ENCODE measurements at places on chromosomes 7 and 10.
A peak's percentile ranks its signal among the peaks of the same experiment; 100 is the strongest.

DNA sequence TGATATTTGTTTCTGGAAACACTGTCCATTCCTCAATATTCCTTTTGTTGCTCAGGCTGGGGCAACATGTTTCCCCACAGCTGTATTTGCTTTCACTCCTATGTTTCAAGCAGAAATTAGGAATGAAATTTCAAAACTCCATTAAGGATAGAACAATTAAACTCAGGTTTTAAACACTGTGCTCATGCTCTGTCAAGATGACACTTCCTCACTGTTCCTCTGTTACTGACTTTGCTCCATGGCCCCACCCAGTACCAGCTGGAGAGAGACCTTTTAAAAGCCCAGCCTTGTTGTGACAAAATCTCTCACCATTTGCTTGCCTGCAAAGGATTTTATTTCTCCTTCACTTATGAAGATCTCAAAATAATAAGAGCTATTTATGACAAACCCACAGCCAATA, 197.4 kb downstream of the ELMO1 start:
- no peak for DNase-seq
- H3K36me3 ChIP-seq = peaks cover 5% of the 10 kb centered on the region
- H3K27me3 ChIP-seq = no peaks in the 10 kb centered on the region
- H3K4me3 ChIP-seq = no peak overlapping the region
- peaks cover 9% of the 10 kb centered on the region for H3K4me1 ChIP-seq

DNA sequence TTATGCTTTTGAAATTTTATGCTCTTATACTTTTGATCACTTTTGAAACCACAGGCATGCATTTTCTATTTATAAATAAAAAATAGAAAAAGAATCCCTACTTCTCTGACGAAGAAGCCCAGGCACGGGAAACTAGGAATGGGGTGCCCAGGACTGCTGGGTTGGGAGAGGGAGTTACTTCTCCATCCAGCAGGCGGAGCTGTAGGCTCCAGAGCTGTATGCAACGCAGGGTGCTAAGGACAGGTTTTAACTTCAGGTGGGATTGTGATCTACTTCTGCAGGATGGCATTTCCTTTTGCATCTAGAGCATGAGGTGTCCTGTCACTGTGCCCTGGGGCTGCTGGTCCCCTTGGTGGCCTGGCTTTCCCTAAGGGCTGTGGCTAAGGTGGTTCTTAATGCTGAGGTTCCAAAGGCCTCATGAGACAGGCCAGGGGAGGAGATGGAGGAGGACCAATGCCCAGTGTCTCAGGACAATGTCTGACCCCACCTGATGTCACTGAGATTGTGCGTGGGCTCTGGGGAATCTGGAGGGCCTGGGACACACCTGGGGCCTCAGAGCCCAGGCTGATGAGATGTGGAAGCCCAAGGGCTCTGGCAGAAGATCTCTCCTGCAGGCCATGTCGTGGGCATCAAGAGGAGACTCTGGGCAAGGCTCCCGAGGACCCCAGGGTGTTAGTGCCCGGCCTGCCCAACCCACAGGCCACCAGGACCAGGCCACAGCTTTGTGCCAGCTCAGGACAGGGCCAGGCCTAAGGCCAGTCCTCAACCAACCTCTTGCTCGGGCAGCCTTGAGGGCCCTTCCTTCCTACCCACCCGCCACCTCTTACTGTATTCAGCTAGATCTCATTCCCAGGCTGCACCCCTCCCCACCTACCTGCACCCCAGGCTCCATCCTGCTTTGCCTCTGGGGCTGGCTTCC, 507 bp downstream of the CCDC201 start:
- no peak overlapping the region for H3K27ac ChIP-seq
- H3K27me3 ChIP-seq = no peaks in the 10 kb centered on the region

DNA sequence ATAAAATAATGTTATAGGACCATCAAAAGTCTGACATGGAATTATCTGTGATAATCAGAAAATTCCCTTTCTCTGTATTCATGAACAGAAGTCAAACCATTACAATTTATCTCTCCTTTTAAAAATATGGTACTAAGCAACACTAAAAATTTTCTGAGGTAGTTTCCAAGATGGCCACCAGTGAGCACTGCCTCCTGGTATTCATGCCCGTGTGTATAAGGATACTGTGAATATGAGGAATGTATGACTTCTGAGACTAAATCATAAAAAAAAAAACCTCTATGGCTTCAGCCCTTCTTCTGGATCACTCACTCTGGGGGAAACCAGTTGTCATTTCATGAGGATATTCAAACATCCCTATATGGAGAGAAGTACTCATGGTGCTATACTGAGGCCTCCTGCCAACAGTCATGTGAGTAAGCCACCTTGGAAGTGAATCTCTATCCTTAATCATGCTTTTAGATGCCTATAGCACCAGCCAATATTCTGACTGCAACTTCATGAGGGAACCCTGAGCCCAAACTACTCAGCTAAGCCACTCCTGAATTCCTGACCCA, 41.1 kb downstream of the SIRT1 start:
- no peaks in the 10 kb centered on the region for H3K4me1 ChIP-seq
- H3K27ac ChIP-seq = no peak overlapping the region
- DNase-seq = no peak
- no peak overlapping the region for H3K4me3 ChIP-seq

DNA sequence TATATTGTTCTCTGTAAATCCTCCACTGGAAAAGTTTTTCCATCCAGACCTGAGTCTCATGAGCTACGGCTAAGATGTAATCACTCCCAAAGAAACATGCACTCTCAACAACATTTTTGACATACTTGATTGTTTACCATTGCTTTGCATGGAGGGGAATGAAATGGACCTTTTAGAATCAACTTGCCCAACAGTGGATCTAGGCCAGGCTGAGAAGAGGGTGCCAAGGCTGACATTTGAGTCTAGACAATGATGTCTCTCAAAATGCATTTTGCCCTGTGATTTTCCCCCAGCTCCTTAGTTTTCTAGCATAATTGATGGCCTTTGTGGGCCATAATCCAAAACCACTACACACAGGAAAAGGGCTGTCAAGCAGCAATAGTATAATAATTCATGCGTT, 297.9 kb upstream of the KLF6 start:
- no peak for DNase-seq
- H3K27ac ChIP-seq = no peak overlapping the region
- H3K4me3 ChIP-seq = no peak overlapping the region
- H3K4me1 ChIP-seq = peaks cover 8% of the 10 kb centered on the region
- H3K27me3 ChIP-seq = no peaks in the 10 kb centered on the region

DNA sequence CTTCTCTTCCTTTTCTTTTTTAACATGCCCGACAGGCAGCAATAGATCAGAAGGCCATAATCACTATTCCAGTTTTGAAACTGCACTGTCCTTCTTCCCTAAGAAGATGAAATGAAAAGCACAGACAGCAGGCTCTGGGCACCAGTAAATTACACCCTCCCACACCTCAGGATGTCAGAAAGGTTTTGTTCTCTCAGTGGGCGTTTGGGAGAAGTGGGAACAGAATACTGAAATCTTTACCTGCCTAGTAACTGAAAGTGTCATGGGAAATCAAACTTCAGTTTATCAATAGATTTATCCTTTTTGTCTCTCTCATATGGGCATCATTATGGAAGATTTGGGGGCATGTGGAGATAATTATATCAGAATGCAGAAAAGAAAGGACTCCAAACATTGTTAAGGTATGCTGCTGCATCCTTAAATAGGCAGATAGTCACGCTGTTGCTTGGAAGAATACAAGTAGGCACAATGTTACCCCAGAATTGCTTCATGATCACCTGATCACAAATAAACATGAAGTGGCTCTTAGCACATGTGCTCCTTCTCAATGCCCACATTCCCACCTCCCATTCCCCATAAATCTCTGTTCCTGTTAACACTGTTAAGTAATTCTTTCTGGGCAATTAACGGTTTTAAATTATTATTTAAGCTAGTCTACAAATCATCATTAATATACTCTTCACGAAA, 113.3 kb downstream of the DOCK4 start:
- H3K4me1 ChIP-seq = peaks cover 2% of the 10 kb centered on the region
- no peaks in the 10 kb centered on the region for H3K27me3 ChIP-seq
- no peak for DNase-seq
- no peak overlapping the region for H3K4me3 ChIP-seq

- H3K4me1 ChIP-seq = no peaks in the 10 kb centered on the region
- peaks cover 6% of the 10 kb centered on the region for H3K36me3 ChIP-seq
- no peak overlapping the region for H3K27ac ChIP-seq
- no peaks in the 10 kb centered on the region for H3K27me3 ChIP-seq
Measured at GRCh38 chr10:117364110-117364960, 10.9 kb downstream of the PDZD8 start.

DNA sequence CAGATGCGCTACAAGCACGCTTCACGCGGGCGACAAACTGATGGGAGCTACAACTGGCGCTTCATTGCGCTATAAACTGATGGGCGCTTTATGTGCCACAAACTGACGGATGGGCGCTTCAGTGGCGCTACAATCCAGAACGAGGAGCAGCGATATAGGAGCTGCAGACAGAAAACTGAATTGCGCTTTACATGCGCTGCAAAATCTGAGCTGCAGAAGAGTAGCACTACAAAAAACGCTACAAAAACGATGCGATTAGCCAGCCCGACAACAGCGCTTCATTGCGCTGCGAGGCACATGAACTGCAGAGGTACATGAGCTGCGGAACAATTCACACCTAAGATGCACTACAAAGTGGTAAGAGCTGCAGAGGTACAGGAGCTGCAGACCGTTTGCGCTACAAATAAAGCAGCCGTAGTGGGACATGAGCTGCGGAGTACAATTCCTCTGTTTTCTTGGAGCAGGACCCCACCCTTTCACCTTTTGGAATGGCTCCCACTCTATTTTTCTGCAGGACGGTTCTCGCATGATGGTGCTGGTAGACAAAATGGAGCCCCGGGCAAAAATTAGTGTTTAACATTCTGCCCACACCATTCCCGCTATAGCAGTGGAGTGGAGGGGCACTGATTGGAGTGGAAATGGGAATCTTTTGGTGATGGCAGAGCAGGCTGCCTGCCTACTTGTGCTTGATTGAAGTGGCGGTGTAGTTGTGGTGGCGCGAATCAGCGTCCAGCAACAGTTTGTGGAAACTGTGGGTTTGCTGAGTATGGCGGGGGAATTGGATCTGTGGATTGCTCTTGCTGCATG, 1.2 kb upstream of the SGCE start:
- no peaks in the 10 kb centered on the region for H3K4me1 ChIP-seq
- DNase-seq = peak; percentile 41
- peak overlapping the region; percentile 91 for H3K4me3 ChIP-seq
- H3K27me3 ChIP-seq = no peaks in the 10 kb centered on the region
- H3K36me3 ChIP-seq = peaks cover 11% of the 10 kb centered on the region

GRCh38 chr10:12980102-12980661, 21.3 kb downstream of the CCDC3 start:
- H3K4me3 ChIP-seq = no peak overlapping the region
- no peaks in the 10 kb centered on the region for H3K27me3 ChIP-seq
- DNase-seq = no peak
- H3K4me1 ChIP-seq = no peaks in the 10 kb centered on the region

DNA sequence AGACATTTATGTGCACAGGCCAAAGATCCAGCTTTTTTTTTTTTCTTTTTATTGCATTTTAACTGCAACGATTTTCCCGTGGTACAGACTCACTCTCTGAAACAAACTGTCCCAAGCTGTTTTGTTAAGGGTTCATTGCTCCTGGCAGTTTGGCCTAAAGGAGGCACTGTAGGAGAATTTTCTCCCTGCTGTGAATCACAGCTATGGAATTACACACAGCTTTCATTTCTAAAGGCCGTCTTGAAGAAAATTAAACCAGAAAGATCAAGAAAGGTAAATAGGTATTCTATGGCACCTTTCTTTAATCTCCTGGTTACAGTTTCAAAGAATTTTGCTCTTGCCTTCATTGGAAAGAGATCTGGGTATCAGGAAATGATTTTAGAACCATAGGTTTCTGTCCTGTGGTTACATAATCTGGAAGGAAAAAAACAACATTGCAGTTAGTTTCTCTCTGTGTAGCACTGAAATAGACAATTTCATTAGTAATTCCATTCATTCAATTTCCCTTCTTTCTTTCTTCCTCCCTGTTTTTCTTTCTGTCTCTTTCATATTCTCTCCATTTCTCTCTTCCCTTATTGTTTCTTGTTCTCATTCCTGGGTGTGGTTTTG, 51.2 kb downstream of the PDK4 start:
- DNase-seq = no peak
- no peaks in the 10 kb centered on the region for H3K4me1 ChIP-seq
- H3K4me3 ChIP-seq = no peak overlapping the region
- no peak overlapping the region for H3K27ac ChIP-seq
- H3K36me3 ChIP-seq = no peaks in the 10 kb centered on the region
- H3K27me3 ChIP-seq = no peaks in the 10 kb centered on the region

DNA sequence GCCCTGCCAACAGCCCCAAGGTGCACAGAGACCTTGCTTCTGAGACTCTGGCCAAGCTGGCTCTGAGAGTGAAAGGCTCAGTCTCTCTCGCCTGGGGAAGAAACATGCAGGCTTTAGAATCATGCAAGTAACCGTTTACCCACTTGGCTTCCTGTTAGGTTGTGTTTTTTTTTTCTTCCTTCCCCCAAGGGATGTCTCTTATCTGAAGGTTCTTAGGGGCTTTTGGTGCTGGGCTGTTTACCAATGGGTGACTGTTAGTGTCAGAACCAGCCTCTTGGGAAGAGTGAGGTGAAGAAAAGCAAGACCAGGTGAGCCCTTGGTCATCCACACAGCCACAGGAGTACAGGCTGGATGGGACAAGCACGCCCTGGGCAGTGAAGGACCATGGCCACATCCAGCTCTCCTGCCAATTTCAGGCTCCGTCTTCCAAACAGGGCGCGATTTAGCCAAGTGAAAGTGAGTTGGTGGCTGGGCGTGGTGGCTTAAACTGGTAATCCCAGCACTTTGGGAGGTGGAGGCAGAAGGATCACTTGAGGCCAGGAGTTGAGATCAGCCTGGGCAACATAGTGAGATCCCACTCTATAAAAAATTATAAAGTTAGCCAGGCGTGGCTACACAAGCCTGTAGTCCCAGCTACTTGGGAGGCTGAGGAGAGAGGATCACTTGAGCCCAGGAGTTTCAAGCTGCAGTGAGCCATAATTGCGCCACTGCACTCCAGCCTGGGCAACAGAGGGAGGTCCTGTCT, 76.3 kb upstream of the CUX1 start:
- H3K27me3 ChIP-seq = no peaks in the 10 kb centered on the region
- H3K36me3 ChIP-seq = no peaks in the 10 kb centered on the region
- DNase-seq = no peak
- no peaks in the 10 kb centered on the region for H3K4me1 ChIP-seq

DNA sequence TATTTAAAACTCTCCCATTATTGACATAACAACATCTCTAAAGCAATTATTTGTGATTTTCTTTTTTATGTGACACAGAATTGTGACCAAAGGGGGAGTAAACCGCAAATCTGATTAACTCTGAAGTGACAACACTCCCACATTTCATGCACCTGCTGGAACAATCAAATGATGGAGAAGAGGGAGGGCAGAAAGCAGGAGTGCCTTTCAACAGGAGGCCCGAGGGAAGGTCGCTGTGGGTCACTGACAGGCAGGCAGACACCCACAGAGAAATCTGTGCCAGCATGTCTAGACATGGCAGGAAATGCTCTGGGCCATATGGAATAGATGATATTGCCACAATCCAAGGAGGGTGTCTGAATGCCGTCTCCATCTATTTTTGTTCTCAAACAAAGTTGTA, 247.3 kb downstream of the DOCK4 start:
- H3K36me3 ChIP-seq = peaks cover 4% of the 10 kb centered on the region
- no peak overlapping the region for H3K27ac ChIP-seq
- no peak for DNase-seq
- no peaks in the 10 kb centered on the region for H3K27me3 ChIP-seq
- H3K4me3 ChIP-seq = no peak overlapping the region

- no peaks in the 10 kb centered on the region for H3K27me3 ChIP-seq
- no peak for DNase-seq
- peaks cover 16% of the 10 kb centered on the region for H3K4me1 ChIP-seq
- no peak overlapping the region for H3K4me3 ChIP-seq
- peaks cover 87% of the 10 kb centered on the region for H3K36me3 ChIP-seq
Measured at GRCh38 chr10:121536310-121536913, 61.8 kb downstream of the FGFR2 start.
